DND-41 (cell line): ENCODE measurements at places on chromosomes 12 and 14.
A peak's percentile ranks its signal among the peaks of the same experiment; 100 is the strongest.

DNA sequence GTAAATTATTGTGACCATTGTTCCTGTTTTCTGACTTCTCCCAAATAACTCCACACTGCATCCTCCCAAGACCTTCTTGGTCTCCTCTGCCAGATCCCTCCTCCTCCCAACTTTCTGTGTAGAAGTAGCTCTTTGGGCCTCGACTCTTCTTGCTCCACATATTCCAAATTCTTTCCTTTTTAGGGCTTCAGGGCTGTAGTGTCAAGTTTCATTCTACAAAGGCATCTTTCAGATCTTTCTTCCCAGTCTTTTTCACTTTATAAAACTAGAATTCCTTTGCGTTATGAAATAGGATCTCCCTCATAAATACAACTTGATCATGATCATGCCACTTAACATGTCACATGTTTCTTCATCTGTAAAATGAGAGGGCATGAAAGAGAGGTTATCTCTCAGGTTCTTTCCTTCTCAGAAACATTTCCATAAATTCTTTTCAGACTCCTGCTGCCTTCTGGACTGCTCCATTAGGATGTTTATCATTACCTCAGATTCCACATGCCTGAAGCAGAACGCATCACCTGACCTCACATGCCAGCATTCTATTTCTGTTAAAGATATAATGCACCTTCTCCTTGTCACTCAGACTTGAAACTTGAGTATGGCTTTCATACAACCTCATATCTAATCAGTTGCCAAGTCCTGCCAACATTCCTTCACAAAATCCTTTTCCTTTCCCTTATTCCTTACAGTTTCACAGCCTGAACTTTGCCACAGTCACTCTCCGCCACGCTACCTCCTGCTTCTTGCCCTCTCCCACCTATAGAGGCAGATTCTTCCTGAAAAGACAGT is 8.5 kb downstream of the SLC38A1 start:
- no peak overlapping the region for H3K4me3 ChIP-seq
- DNase-seq: no peak
- H3K27me3 ChIP-seq: no peaks in the 10 kb centered on the region
- no peak overlapping the region for H3K27ac ChIP-seq
- no peaks in the 10 kb centered on the region for H3K4me1 ChIP-seq
- H3K36me3 ChIP-seq: no peaks in the 10 kb centered on the region

DNA sequence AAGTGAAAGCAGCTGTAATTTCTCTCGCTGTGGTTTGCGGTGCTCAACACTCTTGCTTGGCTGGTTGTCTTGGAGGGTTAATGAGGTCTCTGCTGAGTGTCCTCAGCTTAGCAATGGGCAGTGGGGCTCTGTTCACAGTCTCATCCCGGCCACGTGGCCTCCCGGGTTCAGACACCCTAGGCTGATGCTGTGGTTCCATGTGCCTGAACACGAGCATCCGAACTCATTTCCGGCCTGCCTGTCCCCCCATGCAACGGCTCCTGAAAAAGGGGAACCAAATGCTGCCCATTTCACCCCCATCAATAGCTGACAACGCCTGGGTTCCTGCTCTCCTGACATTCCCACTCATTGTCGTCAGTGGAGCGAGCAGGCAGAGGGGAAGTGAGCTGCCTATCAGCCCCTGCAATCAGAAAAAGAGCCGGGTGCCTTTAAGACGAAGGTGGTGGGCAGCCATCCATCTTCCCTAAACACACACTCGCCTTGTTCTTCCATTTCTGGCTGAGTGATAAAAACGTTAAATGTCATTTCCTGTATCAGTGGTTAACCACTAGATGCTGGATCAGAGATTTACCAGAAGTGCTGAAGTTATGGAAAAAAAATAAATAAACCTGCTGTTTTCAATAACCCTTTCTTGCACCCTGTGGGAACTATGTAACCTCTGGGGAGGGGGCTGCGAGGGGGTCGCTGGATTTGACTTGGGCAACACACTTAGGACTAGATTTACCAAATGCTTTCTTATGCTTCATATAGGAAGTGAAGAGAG is 60.3 kb upstream of the BCL2L14 start:
- DNase-seq: peak; percentile 76
- no peaks in the 10 kb centered on the region for H3K27me3 ChIP-seq
- peak overlapping the region; percentile 60 for H3K27ac ChIP-seq
- no peak overlapping the region for H3K4me3 ChIP-seq

DNA sequence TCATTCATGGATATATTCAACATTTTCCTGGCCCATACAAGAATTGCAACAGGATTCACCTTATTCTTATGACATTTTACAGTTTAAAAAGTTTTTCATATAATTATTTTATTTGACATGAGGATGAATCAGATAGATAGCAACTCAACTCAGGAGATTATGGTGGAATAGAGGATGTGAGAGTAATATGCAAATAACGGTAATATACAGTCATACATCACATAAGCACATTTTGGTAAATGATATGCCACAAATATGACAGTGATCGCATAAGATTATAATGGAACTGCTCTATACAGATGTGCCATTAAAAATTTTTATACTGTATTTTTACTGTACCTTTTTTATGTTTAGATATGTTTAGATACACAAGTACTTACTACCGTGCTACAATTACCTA is 24.1 kb upstream of the CRADD start:
- no peak overlapping the region for H3K4me3 ChIP-seq
- no peaks in the 10 kb centered on the region for H3K36me3 ChIP-seq
- H3K27ac ChIP-seq: no peak overlapping the region

DNA sequence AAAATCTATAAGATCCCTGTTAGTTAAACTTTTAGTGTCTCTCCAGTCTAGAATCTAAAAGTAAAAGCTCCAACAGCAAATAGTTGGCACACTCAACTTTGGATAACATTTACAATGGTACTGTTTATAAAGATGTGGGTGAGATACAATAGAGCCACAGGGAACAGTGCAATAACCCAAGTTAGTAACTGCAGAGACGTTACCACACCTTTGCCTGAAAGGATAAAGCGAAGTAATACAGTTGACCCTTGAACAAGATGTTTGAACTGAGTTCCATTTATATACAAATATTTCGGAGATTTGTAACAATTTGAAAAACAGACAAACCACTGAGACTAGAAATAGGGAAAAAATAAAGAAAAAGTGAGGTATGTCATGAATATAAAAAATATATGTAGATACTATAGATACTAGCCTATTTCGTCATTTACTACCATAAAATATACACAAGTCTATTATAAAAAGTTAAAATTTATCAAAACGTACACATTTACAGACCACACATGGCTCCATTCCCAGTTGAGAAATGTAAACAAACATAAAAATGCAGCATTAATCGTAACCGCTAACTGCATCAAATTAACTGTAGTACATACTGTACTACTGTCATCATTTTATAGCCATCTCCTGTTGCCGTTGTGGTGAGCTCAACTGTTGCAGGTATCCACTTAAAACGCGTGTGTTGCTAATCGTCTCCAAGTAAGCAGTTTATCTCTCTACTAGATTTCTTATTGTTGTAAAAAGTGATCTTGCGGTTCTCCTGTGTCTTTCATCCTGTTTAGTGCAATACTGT is 56.5 kb upstream of the HIF1A start:
- no peaks in the 10 kb centered on the region for H3K27me3 ChIP-seq
- H3K36me3 ChIP-seq: no peaks in the 10 kb centered on the region
- no peak for DNase-seq
- no peaks in the 10 kb centered on the region for H3K4me1 ChIP-seq

DNA sequence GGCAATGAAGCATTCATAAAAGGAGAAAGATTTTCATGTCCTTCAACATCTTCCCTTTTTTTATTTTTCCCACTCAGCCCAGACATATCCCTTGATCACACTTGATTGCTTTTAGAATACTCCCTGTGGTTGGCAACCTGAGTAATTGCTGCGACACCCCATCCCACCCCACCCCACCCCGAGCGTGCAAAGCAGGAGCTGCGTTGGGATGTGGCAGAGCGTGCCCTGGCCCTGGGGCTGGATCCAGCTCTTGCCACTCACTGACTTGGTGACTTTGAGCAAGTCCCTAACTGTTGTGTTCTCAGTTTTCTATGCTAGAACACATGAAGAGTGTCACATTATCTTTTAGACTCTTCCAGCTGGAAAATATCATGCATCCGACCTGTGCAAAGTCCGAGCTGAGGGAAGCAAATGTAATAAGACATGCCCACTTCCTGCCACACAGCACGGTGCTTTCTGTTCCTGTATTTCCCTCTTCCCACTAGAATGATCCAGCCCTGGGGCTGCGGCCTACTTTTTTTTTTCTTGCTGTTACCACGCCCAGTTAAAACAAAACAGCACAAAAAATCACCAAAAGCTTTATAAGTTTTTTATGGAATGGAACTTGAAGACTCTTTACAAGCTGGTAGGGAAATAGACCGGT is 4.0 kb downstream of the ASCL4 start:
- no peak overlapping the region for H3K27ac ChIP-seq
- H3K4me1 ChIP-seq: peaks cover 20% of the 10 kb centered on the region
- DNase-seq: no peak
- H3K27me3 ChIP-seq: peaks cover 24% of the 10 kb centered on the region

- H3K27ac ChIP-seq: no peak overlapping the region
- H3K36me3 ChIP-seq: no peaks in the 10 kb centered on the region
- H3K4me3 ChIP-seq: no peak overlapping the region
- H3K27me3 ChIP-seq: no peaks in the 10 kb centered on the region
- no peak for DNase-seq
These were observed 38.8 kb downstream of the MAP3K9 start for GRCh38 chr14:70770490-70770889.
